ENCODE measurements at places on chromosomes 7 and 10. TPM values are rescaled to one million over a fixed set of nuclear protein-coding genes. Genes with fewer than 3 reads are reported as not detected.

The EDRF1 gene
- 33.5 TPM for total RNA-seq

The SPOCK2 gene
- 603 TPM for total RNA-seq

The SSC4D gene
- total RNA-seq, result not detected

The PNLIPRP3 gene
- not detected for total RNA-seq

The GSAP gene
- 22.0 TPM for total RNA-seq

The EN2 gene
- total RNA-seq, result not detected

The DGKI gene
- 0.26 TPM for total RNA-seq

Data from T-helper 17 cell (primary cell).